Stimulated activated CD8-positive, alpha-beta memory T cell treated with anti-CD3 and anti-CD28 coated beads, Interleukin-4, amount 100 ng/mL, for 1 hour (primary cell): ENCODE measurements at places on chromosomes 2 and 18.

- DNase-seq = no peak
Measured at GRCh38 chr2:186422226-186422625, 63.8 kb upstream of the ZC3H15 start.

DNA sequence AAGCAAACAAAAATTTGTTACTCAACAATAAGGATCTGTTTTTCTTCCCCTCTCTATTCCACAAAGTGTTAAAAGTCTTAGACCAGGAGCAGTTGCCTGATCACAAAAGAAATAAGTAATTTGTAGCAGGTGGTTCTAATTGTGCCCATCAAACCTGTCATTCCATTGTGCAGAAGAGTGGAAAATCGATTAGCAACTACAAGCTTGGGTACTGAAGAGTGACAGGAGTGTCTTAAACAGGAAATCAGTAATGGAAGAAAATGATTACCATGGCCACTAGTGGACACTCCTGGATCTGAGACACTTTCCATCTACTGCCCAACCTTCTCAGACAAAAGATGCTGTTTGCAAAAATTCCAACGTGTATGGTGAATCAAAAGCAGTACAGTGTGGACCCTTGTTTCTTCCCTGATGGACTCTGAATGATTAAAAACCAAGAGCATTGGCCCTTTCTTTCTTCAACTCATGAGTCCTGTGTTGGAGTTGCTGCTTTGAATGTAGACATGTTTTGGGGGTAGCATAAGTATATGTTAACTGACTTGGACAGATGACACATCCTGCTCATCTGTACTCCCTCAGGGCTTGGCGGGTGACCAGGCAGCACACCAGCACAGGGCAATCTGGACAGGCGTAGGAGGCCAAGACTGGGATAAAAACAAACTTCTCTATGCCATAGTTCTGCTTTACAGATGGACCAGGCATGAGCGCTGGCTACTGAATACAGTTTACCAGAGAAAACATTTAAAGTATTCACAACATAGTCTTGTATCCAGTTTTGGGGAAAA lies 51.9 kb downstream of the PLA2R1 start:
- no peak for DNase-seq

GRCh38 chr2:17327649-17328048 lies 190.6 kb downstream of the RAD51AP2 start:
- DNase-seq = no peak

DNA sequence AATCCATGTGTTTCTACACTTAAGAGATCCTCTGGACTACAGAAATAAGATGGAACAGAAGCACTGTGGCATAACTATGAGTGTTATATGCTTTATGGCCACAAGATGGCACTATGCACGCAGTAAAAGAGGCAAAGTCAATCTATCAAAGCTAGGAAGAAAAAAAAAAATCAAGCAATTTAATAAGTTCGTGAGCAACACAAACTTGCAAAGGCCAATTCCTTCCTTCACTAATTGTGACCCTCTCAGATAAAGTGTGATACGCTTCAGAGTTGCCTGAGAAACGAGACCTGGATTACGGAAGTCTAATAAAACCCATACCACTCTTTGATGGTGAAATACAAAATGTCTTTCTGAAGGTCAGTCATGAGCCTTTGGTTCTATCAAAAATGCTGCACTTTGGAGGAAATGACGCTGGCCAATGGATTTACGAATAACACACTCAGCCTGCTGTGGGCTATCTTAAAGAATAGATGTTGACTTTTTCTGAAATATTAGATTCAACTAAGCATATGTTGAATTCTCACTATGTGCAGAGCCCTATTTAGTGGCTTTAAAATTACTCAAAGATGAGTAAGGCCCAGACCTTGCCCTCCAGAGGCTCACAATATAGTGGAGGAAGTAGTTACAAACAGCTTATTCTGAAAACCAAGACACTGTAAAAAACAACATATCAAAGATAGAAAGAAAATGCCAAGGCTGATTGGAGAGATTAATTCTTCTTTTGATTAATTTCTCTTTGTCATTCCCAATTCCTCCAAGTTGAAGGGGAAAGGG lies 35.5 kb upstream of the TTR start:
- DNase-seq = no peak

DNA sequence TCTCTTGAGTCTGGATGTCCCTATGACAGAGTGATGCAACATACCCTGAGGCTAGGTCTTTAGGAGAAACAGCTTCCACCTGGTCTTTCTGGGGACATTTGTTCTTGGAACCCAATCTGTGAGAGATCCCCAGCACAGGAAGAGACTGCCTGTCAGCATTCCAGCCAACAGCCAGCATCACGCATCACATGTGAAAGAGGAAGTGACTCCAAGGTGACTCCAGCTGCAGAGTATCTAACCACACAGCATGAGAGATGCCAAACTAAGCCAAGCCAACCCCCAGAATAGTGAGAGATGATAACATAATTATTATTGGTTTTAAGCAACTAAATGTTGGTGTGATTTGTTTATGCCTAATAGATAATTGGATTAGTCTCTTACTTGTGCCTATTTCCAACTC lies 35.7 kb downstream of the C18orf63 start:
- no peak for DNase-seq

- peak; percentile 72 for DNase-seq
Measured at GRCh38 chr2:176454893-176455815, 185.9 kb downstream of the MTX2 start.

DNA sequence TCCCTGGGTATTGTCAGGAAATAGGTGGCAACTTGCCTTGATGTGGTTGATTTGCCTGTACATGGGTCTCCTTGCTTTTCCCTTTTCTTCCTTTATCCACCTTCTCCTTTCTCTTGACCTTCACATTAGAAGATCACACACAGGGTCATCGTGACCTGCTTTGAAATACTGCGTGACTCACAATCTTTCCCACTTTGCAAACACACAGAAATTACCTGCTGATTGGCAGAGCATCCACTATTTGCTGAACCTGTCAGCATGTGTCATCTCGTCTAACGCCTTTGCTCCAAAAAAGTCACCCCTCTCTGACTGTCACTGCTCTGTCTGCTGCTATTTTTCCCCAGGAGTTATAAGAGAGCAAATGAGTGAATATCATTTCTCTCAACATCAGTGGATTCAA lies 60.8 kb downstream of the MYO3B start:
- DNase-seq = no peak

DNA sequence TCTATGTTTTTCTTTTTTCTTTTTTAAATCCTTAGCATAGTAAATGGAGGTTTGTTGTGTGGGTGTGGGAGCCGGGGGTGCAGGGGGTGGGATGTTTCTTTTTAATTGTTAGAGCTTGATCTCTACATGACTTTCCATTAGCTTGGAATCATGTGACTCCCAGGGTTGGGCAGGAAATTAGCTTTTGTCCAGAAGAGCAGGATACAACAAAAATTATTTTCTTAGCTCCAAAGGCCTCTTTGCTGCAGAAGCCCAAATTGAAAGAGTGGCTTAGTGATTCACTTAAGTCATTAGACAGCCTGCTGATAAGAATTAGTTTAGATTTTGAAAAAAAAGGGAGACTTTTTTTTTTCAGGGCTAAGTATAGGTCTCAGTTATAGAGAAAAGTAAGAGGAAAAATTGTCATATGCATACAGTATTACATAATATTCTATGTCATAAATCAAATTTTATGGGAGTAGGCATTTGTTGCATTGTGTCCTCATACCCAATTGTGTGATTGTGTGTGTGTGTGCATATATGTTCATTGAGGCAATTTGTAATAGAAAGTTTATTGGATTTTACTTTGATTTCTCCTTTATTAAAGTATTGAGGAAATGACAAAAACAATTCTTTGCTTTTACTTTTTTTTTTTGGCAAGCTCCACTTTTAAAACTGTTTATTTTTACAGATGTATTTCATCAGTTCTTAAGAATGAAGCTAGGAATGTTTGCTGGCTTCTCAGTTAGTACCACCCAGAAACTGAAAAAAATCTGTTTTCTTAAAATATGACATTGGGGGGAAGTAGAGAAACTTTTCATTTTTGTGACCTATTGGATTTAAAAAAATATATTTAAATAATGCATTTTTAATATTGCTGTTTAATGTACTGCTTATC lies 47.4 kb downstream of the TSPYL6 start:
- DNase-seq = no peak

DNA sequence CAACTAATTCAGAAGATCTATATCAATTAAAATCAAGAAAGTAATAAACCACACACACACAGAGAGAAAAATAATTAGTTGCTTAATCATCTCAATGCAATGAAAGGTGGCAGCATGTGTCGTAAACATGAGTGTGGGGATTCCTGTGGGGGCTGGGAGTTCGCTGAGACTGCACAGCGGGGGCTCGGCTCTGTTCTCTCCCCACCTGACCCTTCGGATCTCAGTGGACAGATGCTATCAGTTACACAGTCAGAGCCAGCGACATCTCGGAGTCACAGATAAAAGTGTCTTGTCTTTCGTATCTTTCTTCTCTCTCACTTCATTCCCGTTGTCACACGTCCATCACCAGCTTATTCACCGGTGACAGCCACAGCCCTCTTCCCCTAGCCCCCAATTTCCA lies 37.1 kb downstream of the COLEC12 start:
- DNase-seq = no peak

GRCh38 chr2:176628438-176628837 lies 359.2 kb downstream of the MTX2 start:
- no peak for DNase-seq

- DNase-seq = no peak
Measured at GRCh38 chr2:62304429-62305417, 108.8 kb downstream of the B3GNT2 start.

DNA sequence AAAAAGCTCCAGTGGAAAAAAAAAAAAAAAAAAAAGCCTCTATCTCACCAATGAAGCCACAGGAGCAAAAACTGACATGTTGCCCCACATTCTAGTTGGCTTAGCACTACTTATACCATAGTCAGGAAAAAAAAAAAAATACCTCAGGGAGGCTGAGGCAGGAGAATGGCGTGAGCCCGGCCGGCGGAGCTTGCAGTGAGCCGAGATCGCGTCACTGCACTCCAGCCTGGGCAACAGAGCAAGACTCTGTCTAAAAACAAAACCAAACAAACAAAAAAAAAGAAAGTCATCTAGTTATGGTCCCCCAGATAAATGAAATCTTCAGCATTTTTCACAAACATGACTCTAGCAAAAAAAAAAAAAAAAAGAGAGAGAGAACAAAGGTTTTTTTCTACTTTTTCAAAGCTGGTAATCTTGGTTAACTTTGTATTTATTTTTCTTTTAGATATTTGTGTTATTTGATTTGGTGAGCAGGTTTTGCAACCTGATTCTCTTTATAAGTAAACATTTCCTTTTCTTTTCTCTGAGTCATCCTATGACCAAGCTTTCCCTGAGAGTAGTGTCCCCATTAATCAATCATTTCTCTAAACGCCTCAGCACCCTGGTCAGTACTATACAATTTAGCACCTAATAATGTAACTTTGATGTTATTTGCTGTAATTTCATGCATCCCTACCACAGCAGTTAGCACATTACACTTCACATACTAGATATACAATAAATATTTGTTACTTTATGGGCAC lies 273.7 kb upstream of the PIK3C3 start:
- DNase-seq = no peak

DNA sequence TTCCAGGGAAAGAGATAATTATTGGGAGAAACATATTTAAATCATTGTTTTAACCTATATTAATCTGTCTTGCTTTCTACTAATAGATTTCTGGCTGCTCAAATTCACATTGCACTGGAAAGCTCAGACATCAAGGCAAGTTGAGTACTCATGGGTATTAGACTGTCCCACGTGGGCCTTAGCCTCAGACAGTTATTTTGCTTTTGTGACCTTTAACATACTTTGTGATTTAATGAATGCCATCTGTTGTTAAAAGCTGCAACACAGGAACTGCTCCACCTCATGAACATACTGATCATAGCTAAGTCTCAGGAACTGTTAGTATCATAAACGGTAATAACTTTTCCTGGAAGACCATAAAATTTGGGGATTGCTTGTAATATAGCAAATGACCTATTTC lies 2.7 kb upstream of the LCT start:
- no peak for DNase-seq

- DNase-seq = no peak
Measured at GRCh38 chr2:211744379-211744778, 794.2 kb downstream of the ERBB4 start.

DNA sequence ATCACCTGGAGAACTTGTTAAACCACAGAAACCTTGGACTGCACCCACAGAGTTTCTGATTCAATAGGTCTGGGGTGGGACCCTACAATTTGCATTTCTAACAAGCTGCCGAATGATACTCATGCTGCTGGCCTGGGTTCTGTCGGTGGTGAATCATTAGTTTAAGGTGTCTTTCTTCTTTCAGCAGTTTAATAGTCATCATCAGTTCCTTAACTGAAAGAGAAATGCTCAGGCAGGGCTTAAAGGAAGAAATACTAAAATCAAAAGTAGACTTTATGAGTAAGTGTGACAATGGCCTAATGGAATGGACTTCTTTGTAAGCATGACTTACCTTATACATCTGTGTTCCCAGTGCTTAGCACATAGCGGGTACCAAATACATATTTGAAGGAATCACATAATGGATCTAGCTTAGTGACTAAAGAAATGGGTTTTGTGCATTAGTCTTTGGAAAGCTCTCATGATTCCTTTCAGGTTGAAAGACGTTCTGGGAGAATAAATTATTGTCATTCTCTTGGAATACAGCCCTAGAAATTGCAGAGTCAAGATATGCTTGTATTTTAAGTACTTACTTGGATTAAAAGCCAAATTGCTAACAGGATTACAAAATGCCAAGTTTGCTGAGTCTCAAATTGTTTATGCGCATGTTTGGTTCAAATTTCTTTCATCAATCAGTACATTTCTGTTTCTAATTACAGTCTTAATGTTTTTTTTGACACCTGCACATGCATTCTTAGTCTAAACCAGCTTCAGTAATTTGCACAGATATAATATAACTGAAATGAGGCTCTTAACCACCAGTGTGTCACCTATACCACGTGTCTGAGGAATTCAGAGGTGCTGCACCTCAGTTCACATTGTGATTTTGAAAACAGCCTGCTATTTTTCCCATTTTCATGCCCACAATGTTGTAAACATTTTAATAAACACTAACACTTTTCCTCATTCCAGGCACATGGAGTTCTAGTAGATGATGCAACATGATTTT lies 220.3 kb upstream of the NRP2 start:
- DNase-seq = no peak

DNA sequence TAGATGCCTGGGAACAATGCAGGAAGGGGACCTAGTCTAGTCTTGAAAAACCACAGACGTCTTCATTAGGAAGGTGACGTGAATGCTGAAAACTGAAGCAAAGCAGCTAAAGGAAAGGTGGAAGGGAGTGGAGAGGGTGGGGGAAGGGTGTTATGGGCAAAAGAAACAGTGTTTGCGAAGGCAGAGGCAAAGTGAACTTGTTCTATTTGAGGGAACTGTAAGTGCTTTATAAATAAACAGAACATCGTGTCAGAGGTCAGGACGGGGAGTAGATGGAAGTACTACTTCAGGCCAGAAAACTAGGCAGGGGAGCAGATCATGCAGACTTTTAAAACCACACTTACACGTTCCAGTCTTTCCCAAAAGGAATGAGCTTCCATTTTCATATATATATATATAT lies 57.8 kb downstream of the FASTKD2 start:
- DNase-seq = no peak
